Activated CD8-positive, alpha-beta memory T cell treated with anti-CD3 and anti-CD28 coated beads, Interleukin-2, amount 10 ng/mL, durations not matched to agents 7 days and 5 days (primary cell): ENCODE measurements at places on chromosomes 12 and 14.

DNA sequence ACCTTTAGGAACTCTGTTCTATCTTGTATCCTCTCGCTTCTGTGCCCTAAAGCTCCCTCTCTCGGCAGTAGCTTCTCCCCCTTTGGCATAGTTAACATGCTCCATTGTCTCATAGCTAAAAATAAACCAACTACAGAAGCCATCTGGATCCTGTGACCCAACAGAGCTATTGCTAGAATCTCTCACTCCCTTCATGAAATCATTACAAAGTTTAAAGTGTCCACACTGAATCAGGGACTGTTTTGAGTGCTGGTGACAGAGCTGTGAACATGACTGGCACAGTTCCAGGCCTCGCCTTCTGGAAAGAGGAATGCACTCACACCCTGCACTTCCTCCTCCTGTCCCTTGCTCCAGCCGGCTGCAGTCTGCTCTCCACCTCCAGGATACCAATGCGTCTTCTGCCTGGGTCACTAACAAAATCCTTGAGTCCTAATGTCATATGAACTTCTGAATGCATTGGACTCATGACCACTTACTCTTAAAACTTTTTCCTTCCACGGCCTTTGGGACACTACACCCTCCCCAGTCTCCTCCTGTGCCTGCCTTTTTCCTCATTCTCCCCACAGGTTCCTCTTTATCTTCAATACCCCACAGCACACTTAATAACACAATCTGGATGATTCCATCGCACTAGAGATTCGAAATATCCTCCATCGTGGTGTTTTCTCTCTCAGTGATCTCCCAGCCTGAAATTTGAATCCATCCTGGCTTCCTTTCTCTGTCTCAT, 13.2 kb downstream of the PLBD1 start:
- H3K36me3 ChIP-seq = no peaks in the 10 kb centered on the region
- H3K4me1 ChIP-seq = no peaks in the 10 kb centered on the region
- H3K4me3 ChIP-seq = no peak overlapping the region
- no peaks in the 10 kb centered on the region for H3K27me3 ChIP-seq

DNA sequence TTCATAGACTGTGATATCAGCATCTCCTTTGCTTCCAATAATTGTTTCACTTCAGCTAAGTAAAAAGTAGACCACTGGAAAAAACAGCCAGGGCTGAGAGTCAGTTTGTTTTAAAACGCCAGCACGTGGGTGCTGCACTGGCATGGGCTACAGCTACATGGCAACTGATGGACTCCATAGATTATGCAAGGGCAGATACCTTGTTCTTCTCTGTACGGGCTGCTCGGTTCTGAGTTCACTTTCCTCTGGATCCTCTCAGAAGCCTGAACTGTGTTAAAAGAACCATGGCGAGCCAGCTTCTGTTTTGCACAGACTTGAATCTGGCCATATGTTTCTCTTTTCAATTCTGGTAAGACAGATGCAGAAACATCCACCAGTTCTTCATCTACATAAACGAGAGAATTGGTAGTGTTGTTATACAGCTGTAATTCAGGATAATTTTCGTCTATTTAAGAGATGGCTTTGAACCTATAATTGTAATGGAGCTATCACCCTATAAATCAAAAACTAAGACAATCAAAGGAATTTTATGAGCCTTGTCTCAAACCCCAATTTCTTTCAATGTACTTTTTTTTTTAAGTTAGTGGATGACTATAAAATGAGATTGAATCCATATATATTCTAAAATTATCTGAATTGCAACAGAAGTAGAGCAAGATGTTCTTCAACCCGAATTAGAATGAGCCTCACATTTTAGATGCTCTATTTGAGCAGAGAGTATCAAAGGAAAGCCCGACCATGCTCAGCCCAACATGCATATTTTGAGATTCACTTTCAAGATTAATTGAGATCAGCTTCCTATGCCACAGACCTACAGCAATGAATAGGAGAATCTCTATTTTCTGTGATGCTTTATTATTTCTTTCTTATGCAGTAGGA, 31.5 kb downstream of the E2F7 start:
- no peaks in the 10 kb centered on the region for H3K27me3 ChIP-seq
- DNase-seq = no peak
- H3K4me1 ChIP-seq = peaks cover 8% of the 10 kb centered on the region
- H3K4me3 ChIP-seq = no peak overlapping the region

- peaks cover 20% of the 10 kb centered on the region for H3K4me1 ChIP-seq
- H3K4me3 ChIP-seq = no peak overlapping the region
- DNase-seq = no peak
- H3K27me3 ChIP-seq = peaks cover 2% of the 10 kb centered on the region
- no peak overlapping the region for H3K27ac ChIP-seq
These were observed 221.7 kb upstream of the GRIP1 start for GRCh38 chr12:66900616-66901015.

GRCh38 chr12:37543131-37543965, 773.2 kb upstream of the ALG10B start:
- H3K27me3 ChIP-seq = no peaks in the 10 kb centered on the region
- no peak overlapping the region for H3K27ac ChIP-seq
- no peak for DNase-seq
- H3K4me1 ChIP-seq = no peaks in the 10 kb centered on the region

GRCh38 chr12:110545812-110546211, 37.3 kb downstream of the PPTC7 start:
- no peak overlapping the region for H3K27ac ChIP-seq
- no peak overlapping the region for H3K4me3 ChIP-seq
- DNase-seq = no peak
- H3K36me3 ChIP-seq = peaks cover 39% of the 10 kb centered on the region

DNA sequence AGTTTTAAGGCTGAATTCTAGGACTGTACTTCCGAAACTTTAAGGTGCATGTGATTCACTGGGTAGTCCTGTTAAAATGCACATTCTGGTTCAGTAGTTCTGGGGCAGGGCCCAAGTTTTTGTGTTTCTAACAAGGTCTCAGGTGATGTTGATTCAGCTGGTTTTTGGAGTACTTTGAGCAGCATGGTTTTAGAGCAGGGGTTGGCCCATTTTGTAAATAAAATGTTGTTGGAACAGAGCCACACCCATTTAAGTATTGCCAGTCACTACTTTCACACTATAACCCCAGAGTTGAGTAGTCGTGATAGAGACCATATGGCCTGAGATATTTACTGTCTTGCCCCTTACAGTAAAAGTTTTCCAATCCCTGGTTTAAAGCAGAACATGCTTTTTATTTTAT, 111.3 kb downstream of the SYNE2 start:
- no peaks in the 10 kb centered on the region for H3K4me1 ChIP-seq
- peaks cover 17% of the 10 kb centered on the region for H3K36me3 ChIP-seq
- no peak overlapping the region for H3K4me3 ChIP-seq
- DNase-seq = no peak
- H3K27ac ChIP-seq = no peak overlapping the region

DNA sequence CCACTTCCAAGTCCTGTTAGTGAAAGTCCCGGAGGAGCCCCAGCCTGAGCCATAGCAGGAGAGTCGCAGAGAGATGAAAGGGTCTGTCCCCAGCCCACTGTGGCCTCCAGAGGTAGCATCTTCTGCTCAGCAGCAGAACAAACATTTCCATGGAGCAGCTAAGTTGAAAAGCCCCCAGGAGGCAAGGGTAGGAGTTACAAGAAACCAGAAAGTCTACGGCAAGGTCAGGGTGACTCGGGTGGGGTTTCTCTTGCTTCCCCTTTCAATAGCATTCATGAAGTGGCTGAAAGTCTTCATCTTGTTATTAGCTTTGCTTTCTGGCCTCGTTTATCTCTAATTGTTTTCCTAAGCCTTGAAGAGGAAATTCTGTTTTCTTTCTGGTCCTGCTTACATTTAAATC, 151.2 kb upstream of the DIO3 start:
- no peaks in the 10 kb centered on the region for H3K4me1 ChIP-seq
- no peak overlapping the region for H3K27ac ChIP-seq
- H3K36me3 ChIP-seq = no peaks in the 10 kb centered on the region
- H3K4me3 ChIP-seq = no peak overlapping the region

GRCh38 chr12:29207120-29207519, 58.0 kb downstream of the FAR2 start:
- no peaks in the 10 kb centered on the region for H3K27me3 ChIP-seq
- no peaks in the 10 kb centered on the region for H3K4me1 ChIP-seq
- no peak for DNase-seq
- H3K4me3 ChIP-seq = no peak overlapping the region

GRCh38 chr14:62143245-62143644, 381.0 kb downstream of the SNAPC1 start:
- H3K27me3 ChIP-seq = peaks cover 14% of the 10 kb centered on the region
- H3K4me1 ChIP-seq = no peaks in the 10 kb centered on the region
- H3K4me3 ChIP-seq = no peak overlapping the region
- no peak overlapping the region for H3K27ac ChIP-seq

DNA sequence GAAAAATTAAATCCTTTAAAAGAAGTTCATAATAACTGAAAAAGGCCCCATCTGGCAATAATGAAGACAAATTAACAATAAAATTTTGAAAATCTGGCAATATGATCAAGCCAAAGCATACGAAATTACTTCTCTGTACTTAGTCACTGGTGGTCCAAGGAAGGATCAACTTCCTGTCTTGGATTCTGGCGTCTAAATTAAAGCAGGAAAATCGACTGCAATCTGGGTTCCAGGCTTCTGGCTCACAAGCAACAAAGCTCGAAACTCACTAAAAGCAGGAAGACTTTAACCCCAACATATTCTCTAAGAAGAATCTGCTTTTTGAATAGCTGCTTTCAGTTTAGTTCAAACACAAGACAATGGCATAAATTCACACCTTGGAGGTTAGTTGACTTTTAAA, 49.7 kb downstream of the LRIG3 start:
- H3K27ac ChIP-seq = no peak overlapping the region
- no peaks in the 10 kb centered on the region for H3K4me1 ChIP-seq
- no peaks in the 10 kb centered on the region for H3K27me3 ChIP-seq
- H3K36me3 ChIP-seq = no peaks in the 10 kb centered on the region
- DNase-seq = no peak

GRCh38 chr12:31005256-31005943, 68.3 kb upstream of the DDX11 start:
- no peak for DNase-seq
- H3K4me3 ChIP-seq = no peak overlapping the region
- H3K27ac ChIP-seq = no peak overlapping the region

DNA sequence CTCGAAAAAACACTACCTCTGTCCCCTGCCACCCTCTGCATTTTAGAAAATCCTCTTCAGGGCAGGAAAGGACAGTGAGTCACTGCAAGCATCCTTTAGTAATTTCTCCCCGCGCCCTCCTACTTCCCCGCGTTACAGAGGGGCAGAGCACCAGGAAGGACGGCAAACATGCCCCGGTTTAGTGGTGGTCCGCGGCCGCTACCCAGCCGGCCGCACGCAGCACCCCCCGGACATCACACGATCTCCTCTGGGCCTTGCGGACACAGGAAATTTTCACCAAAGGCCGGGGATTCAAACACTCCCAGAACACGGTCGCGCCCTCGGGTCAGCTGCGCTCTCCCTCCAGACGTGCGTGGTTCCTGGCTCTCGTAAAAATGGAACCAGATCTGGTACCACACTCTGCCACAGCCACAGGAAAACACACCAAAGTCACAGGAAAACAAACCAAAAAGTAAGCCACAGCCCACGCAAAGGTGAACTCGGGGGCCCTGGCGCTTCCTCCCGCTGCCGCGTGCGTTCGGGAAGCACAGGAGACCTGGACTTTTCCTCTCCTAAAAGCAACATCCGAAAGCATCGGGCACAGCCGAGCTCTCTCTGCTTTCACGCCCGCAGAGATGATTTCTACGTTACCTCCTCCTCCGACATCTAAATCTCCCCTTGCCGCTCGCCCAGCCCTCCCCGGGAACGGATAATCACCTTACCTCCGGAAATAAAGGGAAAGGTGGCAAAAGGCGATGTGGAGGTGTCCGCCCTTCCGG, 839 bp downstream of the SLC38A1 start:
- H3K27ac ChIP-seq = no peak overlapping the region
- H3K4me1 ChIP-seq = peaks cover 28% of the 10 kb centered on the region
- H3K36me3 ChIP-seq = peaks cover 24% of the 10 kb centered on the region
- no peaks in the 10 kb centered on the region for H3K27me3 ChIP-seq

- no peaks in the 10 kb centered on the region for H3K36me3 ChIP-seq
- no peaks in the 10 kb centered on the region for H3K4me1 ChIP-seq
- no peak overlapping the region for H3K4me3 ChIP-seq
- no peak for DNase-seq
- H3K27me3 ChIP-seq = no peaks in the 10 kb centered on the region
These were observed 18.3 kb downstream of the SDS start for GRCh38 chr12:113385282-113385882.

- peaks cover 2% of the 10 kb centered on the region for H3K36me3 ChIP-seq
- no peaks in the 10 kb centered on the region for H3K4me1 ChIP-seq
- no peak overlapping the region for H3K4me3 ChIP-seq
- H3K27me3 ChIP-seq = peaks cover 59% of the 10 kb centered on the region
- no peak for DNase-seq
These were observed 6.5 kb upstream of the WASHC4 start for GRCh38 chr12:105100998-105101397.

GRCh38 chr12:121391619-121392324, 8.1 kb upstream of the RNF34 start:
- peak overlapping the region; percentile 66 for H3K4me3 ChIP-seq
- no peaks in the 10 kb centered on the region for H3K27me3 ChIP-seq
- DNase-seq = peak; percentile 77
- peak overlapping the region; percentile 82 for H3K27ac ChIP-seq

DNA sequence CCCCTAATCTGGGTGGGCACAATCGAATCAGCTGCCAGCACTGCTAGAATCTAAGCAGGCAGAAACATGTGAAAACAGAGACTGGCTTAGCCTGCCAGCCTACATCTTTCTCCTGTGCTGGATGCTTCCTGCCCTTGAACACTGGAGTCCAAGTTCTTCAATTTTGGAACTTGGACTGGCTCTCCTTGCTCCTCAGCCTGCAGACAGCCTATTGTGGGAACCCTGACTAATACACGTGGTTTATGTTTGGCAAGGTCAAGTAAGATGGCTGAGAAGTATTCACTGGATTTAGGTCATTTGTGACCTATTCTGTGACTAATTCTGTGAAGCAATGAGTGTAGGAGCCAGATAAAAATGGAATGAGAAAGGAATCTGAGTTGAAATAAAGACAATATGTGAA, 11.0 kb downstream of the GPR135 start:
- no peaks in the 10 kb centered on the region for H3K4me1 ChIP-seq
- H3K36me3 ChIP-seq = peaks cover 21% of the 10 kb centered on the region
- no peaks in the 10 kb centered on the region for H3K27me3 ChIP-seq
- H3K4me3 ChIP-seq = no peak overlapping the region

- no peak for DNase-seq
- H3K4me1 ChIP-seq = no peaks in the 10 kb centered on the region
- H3K27ac ChIP-seq = no peak overlapping the region
- H3K36me3 ChIP-seq = no peaks in the 10 kb centered on the region
- no peak overlapping the region for H3K4me3 ChIP-seq
These were observed 1143.6 kb downstream of the FLRT2 start for GRCh38 chr14:86673523-86673969.

GRCh38 chr14:80434574-80435321, 223.4 kb upstream of the DIO2 start:
- H3K27me3 ChIP-seq = no peaks in the 10 kb centered on the region
- no peaks in the 10 kb centered on the region for H3K36me3 ChIP-seq
- no peak overlapping the region for H3K27ac ChIP-seq
- DNase-seq = no peak
- H3K4me3 ChIP-seq = no peak overlapping the region

- H3K27ac ChIP-seq = no peak overlapping the region
- H3K27me3 ChIP-seq = no peaks in the 10 kb centered on the region
- H3K4me3 ChIP-seq = no peak overlapping the region
- H3K4me1 ChIP-seq = no peaks in the 10 kb centered on the region
- H3K36me3 ChIP-seq = no peaks in the 10 kb centered on the region
These were observed 148.2 kb downstream of the SLC15A4 start for GRCh38 chr12:128675576-128675975.

- peaks cover 76% of the 10 kb centered on the region for H3K27me3 ChIP-seq
- no peak overlapping the region for H3K27ac ChIP-seq
- H3K36me3 ChIP-seq = no peaks in the 10 kb centered on the region
- DNase-seq = no peak
- peaks cover 27% of the 10 kb centered on the region for H3K4me1 ChIP-seq
These were observed 2.6 kb downstream of the BMP4 start for GRCh38 chr14:53953828-53954550.
